Activated naive CD8-positive, alpha-beta T cell treated with anti-CD3 and anti-CD28 coated beads for 36 hours (primary cell): ENCODE measurements at places on chromosomes 5 and 9. TPM values are rescaled to one million over a fixed set of nuclear protein-coding genes. Genes with fewer than 3 reads are reported as not detected.
A peak's percentile ranks its signal among the peaks of the same experiment; 100 is the strongest.

DNA sequence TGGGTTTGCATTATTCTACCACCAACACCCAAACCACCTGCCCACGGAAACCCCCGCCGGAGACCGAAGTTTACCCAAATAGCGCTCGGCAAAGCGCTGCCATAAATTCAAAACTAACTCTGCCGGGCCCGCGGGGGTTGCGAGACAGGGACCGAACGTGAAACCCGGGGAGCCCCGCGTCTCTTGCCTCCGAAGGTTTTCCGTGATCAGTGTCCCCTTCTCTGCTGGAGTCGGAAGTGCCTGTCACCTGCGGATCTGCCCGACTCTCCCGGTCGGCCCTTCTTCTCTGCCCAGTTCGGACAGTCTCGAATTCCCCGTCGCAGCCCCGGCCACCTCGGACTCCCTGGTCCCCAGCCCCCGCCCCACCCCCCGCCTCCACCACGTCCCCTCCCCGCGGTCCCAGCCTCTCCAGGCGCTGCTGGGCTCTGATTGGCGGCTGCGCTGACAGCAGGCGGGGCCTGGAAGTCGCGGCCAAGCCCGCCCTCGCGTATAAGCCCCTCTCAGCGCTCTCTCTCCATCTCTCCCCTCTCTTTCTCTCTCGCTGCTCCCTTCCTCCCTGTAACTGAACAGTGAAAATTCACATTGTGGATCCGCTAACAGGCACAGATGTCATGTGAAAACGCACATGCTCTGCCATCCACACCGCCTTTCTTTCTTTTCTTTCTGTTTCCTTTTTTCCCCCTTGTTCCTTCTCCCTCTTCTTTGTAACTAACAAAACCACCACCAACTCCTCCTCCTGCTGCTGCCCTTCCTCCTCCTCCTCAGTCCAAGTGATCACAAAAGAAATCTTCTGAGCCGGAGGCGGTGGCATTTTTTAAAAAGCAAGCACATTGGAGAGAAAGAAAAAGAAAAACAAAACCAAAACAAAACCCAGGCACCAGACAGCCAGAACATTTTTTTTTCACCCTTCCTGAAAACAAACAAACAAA lies at the start of gene RORB:
Gene RORB (plus strand): TSS at position 517 of the 929 bp plus-strand sequence. CDS start 642 bp downstream, outside the sequence.
- H3K4me1 ChIP-seq = peaks cover 29% of the 10 kb centered on the region
- peaks cover 69% of the 10 kb centered on the region for H3K27me3 ChIP-seq
- H3K4me3 ChIP-seq = peak within 1 kb of the TSS; percentile 91
- H3K27ac ChIP-seq = no peak within 1 kb of the TSS
- DNase-seq = peak; percentile 41

- no peak for DNase-seq
- H3K4me1 ChIP-seq = no peaks in the 10 kb centered on the region
- no peaks in the 10 kb centered on the region for H3K36me3 ChIP-seq
- H3K27me3 ChIP-seq = no peaks in the 10 kb centered on the region
Measured at GRCh38 chr5:164358531-164359259, 853.3 kb downstream of the MAT2B start.

DNA sequence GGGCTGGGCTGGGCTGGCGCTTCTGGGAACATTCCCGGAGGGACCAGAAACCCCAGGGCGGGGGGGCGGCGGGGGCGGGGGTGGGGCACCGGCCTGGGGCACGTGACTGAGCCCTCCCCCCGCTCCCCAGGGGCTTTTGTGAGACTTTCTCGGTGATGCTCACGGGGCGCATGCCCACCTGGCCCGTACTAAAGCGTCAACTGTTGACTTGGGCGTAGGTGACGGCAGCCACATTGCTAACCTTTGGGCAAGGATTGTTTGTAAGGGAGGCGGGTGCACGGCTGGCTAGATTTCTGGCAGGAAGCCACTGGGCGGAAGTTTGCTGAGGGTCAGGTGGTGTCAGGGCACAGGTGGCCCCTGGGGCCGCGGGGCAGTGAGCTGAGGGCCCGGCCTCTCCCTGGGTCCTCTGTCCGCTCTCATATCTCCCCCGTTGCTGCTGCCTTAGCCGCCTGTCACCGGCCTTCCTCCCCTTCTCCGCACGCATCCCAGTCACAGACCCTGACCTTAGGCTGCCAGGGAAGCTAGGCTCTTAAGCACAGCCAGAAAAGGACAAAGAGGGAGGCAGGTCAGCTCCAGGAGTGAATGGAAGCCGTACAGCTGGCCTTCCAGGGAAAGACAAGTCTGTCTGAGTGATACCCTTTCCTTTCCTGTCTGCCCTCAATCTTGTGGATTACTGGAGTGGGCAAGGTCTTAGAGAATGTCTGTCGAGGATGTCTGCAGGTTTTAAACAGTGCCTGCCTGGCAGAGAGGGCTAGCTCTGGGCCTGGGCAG lies 812 bp downstream of the CACFD1 start:
- no peaks in the 10 kb centered on the region for H3K36me3 ChIP-seq
- H3K4me3 ChIP-seq = peak overlapping the region; percentile 51
- DNase-seq = no peak
- peak overlapping the region; percentile 42 for H3K27ac ChIP-seq
- H3K4me1 ChIP-seq = peaks cover 4% of the 10 kb centered on the region

DNA sequence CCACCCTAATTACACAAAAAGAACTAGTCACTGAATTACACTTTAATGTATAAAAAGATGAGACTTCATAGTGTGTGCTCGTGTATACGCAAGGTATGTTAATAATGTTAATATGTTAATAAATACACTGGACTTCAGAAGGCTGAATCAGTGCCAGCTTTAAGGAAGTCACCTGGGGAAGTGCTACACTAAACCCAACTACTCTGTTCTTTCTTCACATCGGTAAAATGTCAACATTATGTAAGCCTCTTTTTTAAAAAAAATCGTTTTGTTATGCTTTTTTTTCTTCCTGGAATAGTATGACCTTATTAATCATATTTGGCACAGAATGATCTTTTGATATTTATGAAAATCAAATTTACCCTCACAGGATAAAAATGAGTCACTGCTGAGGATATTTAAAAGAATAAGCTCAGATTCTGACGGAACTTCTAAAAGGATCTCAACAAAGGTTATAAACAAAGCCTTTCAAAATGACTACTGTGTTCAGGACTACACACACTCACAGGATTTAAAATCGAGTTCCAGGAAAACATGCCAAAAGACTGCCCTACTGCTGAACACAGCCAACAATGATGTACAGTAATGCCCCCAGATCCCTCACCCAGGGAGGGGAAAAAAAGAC lies 75.9 kb downstream of the AUH start:
- H3K36me3 ChIP-seq = peaks cover 37% of the 10 kb centered on the region
- H3K27me3 ChIP-seq = no peaks in the 10 kb centered on the region
- H3K4me1 ChIP-seq = peaks cover 6% of the 10 kb centered on the region
- no peak overlapping the region for H3K27ac ChIP-seq
- H3K4me3 ChIP-seq = no peak overlapping the region

- peaks cover 14% of the 10 kb centered on the region for H3K27me3 ChIP-seq
- H3K36me3 ChIP-seq = no peaks in the 10 kb centered on the region
- H3K27ac ChIP-seq = no peak overlapping the region
- no peak for DNase-seq
- no peaks in the 10 kb centered on the region for H3K4me1 ChIP-seq
- no peak overlapping the region for H3K4me3 ChIP-seq
Measured at GRCh38 chr9:72649127-72649442, 127.7 kb downstream of the TMC1 start.

DNA sequence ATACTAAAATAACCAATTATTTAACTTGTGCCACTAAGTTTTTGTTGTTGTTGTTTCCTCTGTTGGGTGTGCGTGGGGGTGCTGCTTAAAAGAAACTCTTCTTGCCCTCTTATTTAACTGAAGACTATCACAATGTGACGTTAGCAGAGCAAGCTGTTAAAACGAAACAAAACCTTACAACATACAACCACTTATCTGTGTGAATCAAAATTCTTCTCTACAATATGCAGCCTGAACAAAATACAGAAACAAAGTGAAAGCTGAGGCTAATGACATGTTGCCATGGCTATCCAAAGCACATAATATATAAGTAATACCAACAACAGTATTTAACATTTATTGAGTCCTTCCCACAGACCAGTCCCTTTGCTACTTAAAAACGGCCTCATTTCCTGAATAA lies 291.0 kb downstream of the FBXL17 start:
- no peak overlapping the region for H3K4me3 ChIP-seq
- H3K36me3 ChIP-seq = peaks cover 3% of the 10 kb centered on the region
- H3K4me1 ChIP-seq = no peaks in the 10 kb centered on the region
- no peaks in the 10 kb centered on the region for H3K27me3 ChIP-seq
- no peak overlapping the region for H3K27ac ChIP-seq

DNA sequence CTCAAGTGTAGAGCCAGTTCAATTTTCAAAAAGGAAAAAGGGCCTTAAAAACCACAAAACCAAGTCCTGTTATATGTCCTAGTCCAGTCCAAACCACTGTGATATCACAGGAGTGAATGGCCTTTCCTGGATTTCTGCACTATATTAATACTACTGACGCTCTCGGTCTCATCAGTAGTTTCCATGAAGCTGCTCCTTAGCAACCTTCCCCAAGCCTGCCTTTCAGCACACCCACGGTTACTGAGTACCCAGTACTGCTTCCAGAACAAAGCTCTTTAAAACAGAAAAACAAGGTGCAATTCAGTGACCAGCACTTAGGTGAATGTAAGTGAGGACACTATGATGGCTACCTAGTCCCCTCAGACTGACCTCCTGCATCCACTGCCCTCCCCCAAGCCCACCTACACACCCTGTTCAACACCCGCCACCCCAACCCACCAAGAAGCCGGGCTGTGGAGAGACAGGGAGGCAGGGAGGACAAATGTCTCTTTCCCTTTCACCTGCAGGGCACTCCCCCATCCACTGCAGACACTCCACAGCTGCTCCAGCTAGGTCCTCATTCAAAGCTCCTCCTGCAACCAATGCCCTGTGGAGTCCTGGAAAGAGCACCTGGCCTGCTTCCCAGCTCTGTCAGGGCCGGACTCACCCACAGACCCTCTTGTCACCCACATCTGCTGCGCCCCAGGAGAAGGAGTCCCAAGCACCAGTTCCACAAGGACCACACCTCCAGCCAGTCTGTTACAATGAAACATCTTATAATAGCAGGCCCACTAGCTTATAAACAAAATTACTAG lies 25.9 kb downstream of the PSMB7 start:
- peaks cover 42% of the 10 kb centered on the region for H3K4me1 ChIP-seq
- H3K4me3 ChIP-seq = no peak overlapping the region
- no peaks in the 10 kb centered on the region for H3K27me3 ChIP-seq
- no peak overlapping the region for H3K27ac ChIP-seq
- DNase-seq = no peak

- H3K27ac ChIP-seq = no peak overlapping the region
- DNase-seq = no peak
- H3K36me3 ChIP-seq = peaks cover 2% of the 10 kb centered on the region
- peaks cover 14% of the 10 kb centered on the region for H3K27me3 ChIP-seq
- H3K4me1 ChIP-seq = no peaks in the 10 kb centered on the region
Measured at GRCh38 chr5:75616371-75616881, 5.2 kb downstream of the ANKDD1B start.

Gene FOXD4L5
- not detected for total RNA-seq

Gene SECISBP2
- total RNA-seq = 27.3 TPM

Gene NR6A1
- 1.3 TPM for total RNA-seq

Gene TAS2R1
- total RNA-seq = not detected

Gene PDE6A
- not detected for total RNA-seq

Gene MRPL22
- 75.3 TPM for total RNA-seq

Gene ACOT12
- total RNA-seq = not detected

Gene ADGRD2
- not detected for total RNA-seq

Gene LCN2
- not detected for total RNA-seq
